ENCODE measurements at places on chromosomes 4 and X. TPM values are rescaled to one million over a fixed set of nuclear protein-coding genes. Genes with fewer than 3 reads are reported as not detected.
A peak's percentile ranks its signal among the peaks of the same experiment; 100 is the strongest.

DNA sequence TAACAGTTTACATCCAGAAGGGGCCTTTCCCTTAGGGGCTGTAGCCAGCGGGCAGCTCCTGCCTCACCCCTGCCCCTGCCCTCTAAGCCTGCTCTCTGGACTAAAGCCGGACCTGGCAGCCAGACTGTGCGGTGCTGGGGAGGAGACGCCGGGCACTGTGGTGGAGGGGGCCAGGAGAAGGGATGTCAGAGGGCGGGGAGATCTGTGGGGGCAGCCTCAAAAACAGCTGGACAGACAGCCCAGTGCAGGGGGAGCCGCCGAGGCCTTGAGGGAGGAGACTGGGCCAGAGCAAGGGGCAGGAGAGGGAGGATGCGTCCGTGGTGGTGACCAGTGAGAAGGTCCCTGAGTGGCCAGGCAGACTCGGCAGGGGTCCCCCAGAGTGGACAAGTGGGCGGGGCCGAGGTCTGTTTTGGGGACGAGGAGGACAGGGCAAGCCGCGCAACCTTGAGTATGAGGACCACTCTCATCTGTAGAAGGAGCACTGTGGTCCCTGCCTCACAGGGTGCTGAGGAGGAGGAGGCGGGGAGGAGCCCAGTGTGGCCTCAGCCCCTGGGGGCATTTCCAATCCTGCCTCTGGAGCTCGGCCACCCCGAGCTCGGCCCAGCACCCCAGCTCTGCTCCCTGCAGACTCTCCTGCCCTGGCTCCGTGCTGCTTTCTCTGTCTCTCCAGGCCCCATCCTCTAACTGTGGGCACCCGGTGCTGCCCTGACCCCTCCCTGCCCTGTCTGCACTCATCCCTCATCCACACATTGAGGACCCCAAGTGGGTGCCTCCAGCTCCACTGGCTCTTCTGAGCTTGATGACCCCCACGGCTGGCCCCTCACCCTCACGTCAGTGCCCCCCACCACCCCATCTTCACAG, 59.2 kb upstream of the NKX1-1 start:
- no peak for DNase-seq
- H3K27ac ChIP-seq, result no peak overlapping the region
- H3K36me3 ChIP-seq, result no peaks in the 10 kb centered on the region
- H3K27me3 ChIP-seq, result no peaks in the 10 kb centered on the region
- no peak overlapping the region for H3K4me3 ChIP-seq

Gene CXCL9
- total RNA-seq, result not detected

DNA sequence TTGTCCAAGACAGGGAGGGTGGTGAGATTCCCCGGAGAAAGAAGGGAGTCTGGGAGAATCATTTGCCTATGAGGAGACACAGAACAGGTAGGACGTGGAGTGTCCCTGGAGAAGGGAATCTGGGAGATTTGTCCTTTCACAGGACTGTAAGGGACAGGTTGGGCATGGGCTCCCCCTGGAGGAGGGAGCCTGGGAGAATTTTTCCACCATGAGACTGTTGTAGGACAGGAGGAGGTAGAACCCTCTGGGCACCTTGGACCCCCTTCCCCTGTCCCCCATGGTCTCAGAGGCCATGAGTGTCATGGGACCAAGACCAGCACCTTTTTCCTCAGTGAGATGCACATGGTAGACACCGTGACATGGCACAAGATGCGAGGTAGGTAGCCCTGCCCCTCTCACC, 2.8 kb downstream of the PORCN start:
- no peak for DNase-seq
- no peak overlapping the region for H3K27ac ChIP-seq
- peaks cover 30% of the 10 kb centered on the region for H3K36me3 ChIP-seq
- no peaks in the 10 kb centered on the region for H3K27me3 ChIP-seq
- no peak overlapping the region for H3K4me3 ChIP-seq

DNA sequence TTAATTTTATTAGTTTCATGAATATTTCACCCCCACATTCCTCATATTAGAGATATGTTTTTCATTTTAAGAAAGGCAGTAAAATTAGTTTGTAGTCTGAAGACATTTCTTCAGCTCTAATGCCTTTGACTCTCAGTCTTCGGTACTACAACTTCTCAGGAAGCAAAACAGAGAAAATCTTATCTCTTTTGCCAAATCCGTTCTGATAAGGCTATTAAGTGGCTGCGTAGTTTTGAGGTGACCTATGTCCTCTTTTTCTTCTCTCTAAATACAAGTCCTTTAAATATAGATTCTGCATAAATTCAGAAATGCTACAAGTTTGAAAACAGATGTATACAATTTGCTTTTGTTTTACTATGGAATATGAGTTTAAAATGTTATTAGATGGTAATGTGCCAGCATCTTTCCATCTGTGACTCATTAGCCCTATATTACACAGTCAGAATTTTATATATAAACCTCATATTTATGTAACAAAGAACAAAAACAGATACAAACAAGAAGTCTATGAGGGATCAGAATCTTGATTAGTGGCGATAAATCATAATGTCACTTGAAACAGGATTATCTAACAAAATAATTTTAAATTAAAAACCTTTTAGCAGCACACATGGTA, 181.2 kb upstream of the ETNPPL start:
- no peak overlapping the region for H3K4me3 ChIP-seq
- DNase-seq, result no peak
- H3K27ac ChIP-seq, result no peak overlapping the region

GRCh38 chr4:15587649-15588048, 67.5 kb downstream of the FBXL5 start:
- no peak overlapping the region for H3K4me3 ChIP-seq
- H3K36me3 ChIP-seq, result no peaks in the 10 kb centered on the region
- H3K27me3 ChIP-seq, result no peaks in the 10 kb centered on the region
- H3K4me1 ChIP-seq, result no peaks in the 10 kb centered on the region

DNA sequence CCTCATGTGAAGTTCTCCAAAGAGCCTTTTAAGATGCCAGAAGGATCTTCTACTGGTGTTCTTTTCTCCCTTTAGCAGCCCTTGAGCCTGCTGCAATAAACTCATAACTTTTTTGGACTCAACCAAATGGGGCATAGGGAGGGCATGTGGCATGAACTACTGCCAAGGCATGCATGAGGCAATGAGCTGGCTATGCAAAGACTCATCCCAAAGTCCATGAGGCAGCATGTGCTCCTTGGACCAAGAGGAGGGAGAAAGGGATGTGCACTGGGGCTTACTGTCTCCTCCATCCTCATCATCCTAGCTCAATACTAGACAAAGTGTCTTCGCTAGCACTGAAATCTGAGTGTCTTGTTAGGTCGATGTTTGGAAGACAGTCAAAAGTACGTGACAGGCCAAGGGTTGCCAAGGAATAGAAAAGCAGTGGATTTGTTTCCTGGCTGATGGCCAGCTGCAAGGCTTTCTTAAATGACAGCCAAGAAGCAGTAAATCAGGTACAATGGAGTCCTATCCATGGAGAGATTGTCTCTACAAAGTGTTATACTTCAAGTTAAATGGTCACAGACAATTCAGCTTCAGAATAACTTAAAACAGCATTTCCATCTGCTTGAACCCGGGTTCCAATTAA, 44.5 kb upstream of the ATXN3L start:
- H3K27ac ChIP-seq, result no peak overlapping the region
- no peaks in the 10 kb centered on the region for H3K36me3 ChIP-seq

- H3K36me3 ChIP-seq, result no peaks in the 10 kb centered on the region
- H3K27ac ChIP-seq, result no peak overlapping the region
- DNase-seq, result no peak
- H3K4me1 ChIP-seq, result no peaks in the 10 kb centered on the region
- no peak overlapping the region for H3K4me3 ChIP-seq
- no peaks in the 10 kb centered on the region for H3K27me3 ChIP-seq
These were observed 141.8 kb upstream of the NALF2 start for GRCh38 chrX:69362354-69362753.

GRCh38 chrX:79556800-79557199, 189.7 kb upstream of the ITM2A start:
- no peak overlapping the region for H3K4me3 ChIP-seq
- no peaks in the 10 kb centered on the region for H3K27me3 ChIP-seq
- no peak for DNase-seq
- no peaks in the 10 kb centered on the region for H3K4me1 ChIP-seq
- H3K36me3 ChIP-seq, result no peaks in the 10 kb centered on the region
- no peak overlapping the region for H3K27ac ChIP-seq

Gene WDR17
- 5.7 TPM for total RNA-seq

- no peak for DNase-seq
- peak overlapping the region; percentile 68 for H3K27ac ChIP-seq
- H3K27me3 ChIP-seq, result no peaks in the 10 kb centered on the region
- H3K4me1 ChIP-seq, result no peaks in the 10 kb centered on the region
These were observed 64.2 kb downstream of the GEMIN8 start for GRCh38 chrX:13965531-13965930.

Gene CT45A2
- total RNA-seq, result not detected

Gene TTC29
- not detected for total RNA-seq

Gene RTL3
- 0.21 TPM for total RNA-seq

Gene NWD2
- total RNA-seq, result 1.1 TPM

DNA sequence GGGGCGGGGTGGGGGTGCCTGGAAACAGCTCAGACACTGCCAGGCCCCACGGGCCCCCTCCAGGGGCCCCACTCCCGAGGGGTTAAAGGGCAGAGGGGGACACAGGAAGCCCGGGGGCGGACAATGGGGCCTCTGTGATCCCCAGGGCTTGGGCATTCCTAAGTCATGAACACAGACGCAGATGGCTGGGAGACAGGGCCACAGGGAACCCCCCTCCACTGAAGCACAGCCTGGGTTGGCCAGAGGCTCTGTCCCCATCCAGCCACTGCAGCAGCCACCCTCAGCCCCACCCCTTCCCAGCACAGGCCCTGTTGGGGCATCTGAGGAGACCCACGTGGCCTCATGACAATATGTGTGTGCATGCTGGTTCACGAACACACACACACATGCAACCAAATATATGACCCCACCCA, 3.9 kb downstream of the L1CAM start:
- peak overlapping the region; percentile 77 for H3K27ac ChIP-seq
- peaks cover 10% of the 10 kb centered on the region for H3K4me1 ChIP-seq
- no peaks in the 10 kb centered on the region for H3K36me3 ChIP-seq
- H3K27me3 ChIP-seq, result peaks cover 92% of the 10 kb centered on the region
- H3K4me3 ChIP-seq, result no peak overlapping the region

GRCh38 chr4:26609391-26609790, 25.5 kb downstream of the TBC1D19 start:
- no peak overlapping the region for H3K4me3 ChIP-seq
- no peaks in the 10 kb centered on the region for H3K27me3 ChIP-seq
- DNase-seq, result no peak
- H3K4me1 ChIP-seq, result no peaks in the 10 kb centered on the region
- no peaks in the 10 kb centered on the region for H3K36me3 ChIP-seq

GRCh38 chr4:26288355-26288909, 32.4 kb upstream of the RBPJ start:
- no peak overlapping the region for H3K4me3 ChIP-seq
- H3K27ac ChIP-seq, result no peak overlapping the region
- no peak for DNase-seq
- H3K36me3 ChIP-seq, result no peaks in the 10 kb centered on the region

DNA sequence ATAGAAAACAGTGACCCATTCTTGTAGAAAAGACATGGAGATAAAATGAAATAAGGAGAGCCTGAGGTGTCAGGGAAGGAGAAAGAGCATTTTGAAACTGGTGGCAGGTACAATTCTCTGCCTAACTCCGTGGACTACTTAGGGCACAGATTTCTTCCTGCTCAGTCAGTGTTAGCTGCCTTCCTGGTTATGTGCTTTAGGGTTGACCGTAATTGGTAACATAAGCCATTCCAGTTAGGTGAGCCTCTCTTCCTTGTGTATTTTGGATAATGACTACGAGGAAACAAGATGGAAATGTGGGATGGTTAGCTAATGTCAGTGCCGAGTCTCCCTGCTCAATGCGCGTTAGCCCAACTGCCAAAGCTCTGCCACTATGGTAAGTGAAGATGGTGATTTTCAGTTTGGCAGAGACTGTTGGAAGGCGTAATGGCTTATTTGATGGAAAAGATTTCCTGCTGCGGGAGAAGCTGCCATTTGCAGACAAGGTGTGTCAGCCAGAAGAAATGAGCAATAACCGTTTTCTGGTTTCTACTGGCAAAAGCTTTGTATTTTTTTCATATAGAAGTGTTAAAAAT, 174.1 kb downstream of the CBR4 start:
- H3K27ac ChIP-seq, result no peak overlapping the region
- no peaks in the 10 kb centered on the region for H3K36me3 ChIP-seq
- peaks cover 9% of the 10 kb centered on the region for H3K4me1 ChIP-seq
- no peak overlapping the region for H3K4me3 ChIP-seq
- DNase-seq, result no peak

GRCh38 chrX:85870585-85870984, 176.8 kb downstream of the CHM start:
- H3K36me3 ChIP-seq, result no peaks in the 10 kb centered on the region
- H3K27ac ChIP-seq, result no peak overlapping the region
- H3K4me3 ChIP-seq, result no peak overlapping the region
- no peaks in the 10 kb centered on the region for H3K27me3 ChIP-seq

Gene ABCG2
- 12.0 TPM for total RNA-seq

- H3K36me3 ChIP-seq, result no peaks in the 10 kb centered on the region
- H3K27ac ChIP-seq, result no peak overlapping the region
- no peak for DNase-seq
These were observed 127.4 kb upstream of the ENPP6 start for GRCh38 chr4:184344899-184345572.

Gene JCHAIN
- total RNA-seq, result 5.1 TPM

Measured in tibial nerve (tissue), 4 donors.